ENCODE measurements at places on chromosomes 7 and 10.

DNA sequence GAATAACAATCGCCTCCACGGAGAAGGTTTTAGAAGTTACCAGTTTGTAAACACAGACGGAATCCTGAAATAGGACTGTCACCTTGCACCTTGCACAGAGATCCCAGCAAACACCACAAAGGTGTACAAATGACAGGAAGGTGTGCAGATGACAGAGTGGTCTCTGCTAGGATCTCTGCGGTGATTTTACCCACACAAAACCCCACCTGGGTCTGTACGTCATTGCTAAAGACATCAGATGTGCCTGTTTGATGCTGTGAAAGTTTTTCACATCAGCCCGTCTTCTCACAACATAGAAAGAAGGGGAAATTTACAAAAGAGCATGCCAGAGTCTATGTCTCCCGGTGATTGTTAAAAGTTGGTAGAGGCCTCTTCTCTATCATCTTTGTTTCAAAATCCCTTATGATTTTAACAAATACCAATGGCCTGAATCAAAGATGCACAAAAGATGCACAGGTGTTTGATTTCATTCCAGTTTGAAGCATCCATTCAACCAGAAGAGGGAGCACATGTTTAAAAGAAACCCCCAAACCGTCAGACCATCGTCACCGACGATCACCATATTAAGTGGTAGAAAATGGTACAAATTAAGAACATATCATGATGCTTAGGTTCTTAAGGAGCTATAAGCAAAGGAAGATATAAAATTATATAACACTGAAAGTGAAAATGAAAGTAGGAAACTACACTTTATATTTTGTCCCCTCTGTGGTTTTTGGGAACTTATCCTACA, 576.5 kb downstream of the PTPRN2 start:
- no peak for DNase-seq

- DNase-seq, result no peak
Observed at GRCh38 chr7:151592330-151592729, 72.6 kb upstream of the RHEB start.

GRCh38 chr10:30894221-30894620, 137.4 kb downstream of the ZNF438 start:
- DNase-seq, result no peak

GRCh38 chr7:150951521-150951920, 26.6 kb downstream of the KCNH2 start:
- DNase-seq, result no peak

GRCh38 chr10:30092151-30092790, 32.9 kb upstream of the JCAD start:
- no peak for DNase-seq

- DNase-seq, result peak; percentile 63
Observed at GRCh38 chr10:104122225-104123107, 495 bp downstream of the SFR1 start.

- DNase-seq, result no peak
Observed at GRCh38 chr10:25072786-25073185, 56.4 kb downstream of the THNSL1 start.

- peak; percentile 74 for DNase-seq
Observed at GRCh38 chr7:134140889-134141867, 14.0 kb downstream of the LRGUK start.

- DNase-seq, result no peak
Observed at GRCh38 chr7:50310361-50310760, 5.8 kb downstream of the IKZF1 start.

DNA sequence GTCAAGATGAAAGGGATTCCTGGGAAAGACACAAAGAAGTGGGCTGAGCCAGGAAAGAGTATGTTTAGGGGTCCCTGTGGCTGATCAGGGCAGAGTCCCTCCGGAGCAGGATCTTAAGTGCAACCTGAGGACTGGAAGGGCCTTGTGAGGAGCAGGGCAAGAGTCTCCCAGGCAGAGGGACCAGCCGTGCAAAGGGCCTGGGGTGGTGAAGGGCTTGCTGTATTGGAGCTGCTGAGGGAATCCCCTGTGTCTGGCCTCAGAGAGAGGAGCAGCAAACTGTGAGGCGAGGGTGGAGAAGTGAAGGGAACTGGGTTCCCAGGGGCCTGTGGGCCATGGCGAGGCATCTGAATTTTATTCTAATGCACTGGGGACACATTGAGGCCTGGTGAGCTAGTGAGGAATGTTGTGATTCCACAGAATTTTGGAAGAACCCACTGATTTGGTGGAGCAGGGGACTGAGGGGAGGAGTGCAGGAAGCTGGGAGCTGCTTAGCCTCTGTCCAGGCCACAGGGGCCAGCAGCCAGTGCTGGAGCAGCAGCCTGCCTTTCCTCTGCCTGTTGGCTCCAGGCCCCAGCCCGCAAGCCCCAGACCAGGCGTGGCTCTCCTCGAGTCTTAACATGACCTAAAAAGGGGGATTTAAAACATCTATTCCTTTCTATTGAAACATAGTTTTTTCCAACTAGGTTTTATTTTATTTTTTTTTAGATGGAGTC, 138.4 kb upstream of the IGFBP3 start:
- DNase-seq, result peak; percentile 68

DNA sequence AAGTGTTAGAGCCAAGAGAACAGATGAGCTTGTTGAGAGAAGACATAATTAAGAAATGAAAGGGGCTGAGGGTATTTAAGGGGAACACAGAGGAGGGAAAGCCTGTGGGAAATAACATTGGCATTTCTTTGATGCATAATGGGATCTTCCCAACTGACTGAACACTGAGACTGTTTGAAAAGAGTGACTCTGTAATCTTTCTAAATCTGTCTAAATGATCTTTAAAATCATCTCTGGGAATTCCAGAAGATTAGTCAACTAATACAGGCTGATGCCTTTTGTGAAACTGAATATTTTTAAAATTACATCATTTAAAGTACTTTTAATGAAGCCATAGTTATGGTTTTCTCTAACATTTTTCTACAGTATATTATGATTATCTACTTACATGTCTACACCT, 17.4 kb upstream of the SLC35G1 start:
- no peak for DNase-seq

- no peak for DNase-seq
Observed at GRCh38 chr7:41817386-41817785, 114.5 kb upstream of the INHBA start.

GRCh38 chr7:13321316-13321715, 633.9 kb downstream of the ARL4A start:
- DNase-seq, result no peak

DNA sequence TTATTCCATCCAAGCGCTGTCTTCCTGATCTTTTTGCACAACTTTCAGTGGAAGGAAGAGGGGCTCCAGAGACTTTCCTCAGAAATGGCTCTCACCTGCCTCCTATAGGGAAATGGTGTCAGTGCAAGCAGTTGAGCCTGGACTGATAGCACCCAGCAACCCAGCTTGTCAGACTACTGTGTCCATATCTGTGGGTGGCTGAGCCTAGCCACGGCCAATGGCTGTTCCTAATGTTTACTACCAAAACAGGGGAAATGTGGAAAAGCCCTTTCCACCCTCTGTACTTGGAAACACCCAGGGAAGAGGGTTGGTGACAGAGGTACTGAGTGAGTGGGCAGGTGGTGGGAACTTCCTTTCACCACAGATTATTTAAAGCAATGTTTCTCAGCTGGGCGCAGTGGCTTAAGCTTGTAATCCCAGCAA, 4.3 kb upstream of the YKT6 start:
- DNase-seq, result no peak

DNA sequence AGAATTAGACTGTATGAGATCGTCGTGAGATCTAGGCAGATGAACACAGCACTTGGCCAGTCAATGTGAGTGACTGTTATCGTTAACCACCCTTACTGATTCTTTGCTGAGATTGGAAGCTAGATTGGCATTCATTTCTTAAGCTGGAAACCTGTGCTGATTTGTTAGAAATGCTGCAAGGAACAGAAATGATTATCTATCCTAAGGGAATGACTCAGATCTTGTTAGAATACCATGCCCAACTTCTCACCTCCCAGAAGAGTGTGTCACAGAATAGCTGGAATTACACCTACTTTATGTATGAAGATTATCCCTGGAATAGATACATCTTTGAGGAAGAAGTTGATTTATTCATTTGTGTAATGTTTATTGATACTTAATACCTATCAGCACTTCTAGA, 275.2 kb downstream of the AUTS2 start:
- DNase-seq, result no peak

DNA sequence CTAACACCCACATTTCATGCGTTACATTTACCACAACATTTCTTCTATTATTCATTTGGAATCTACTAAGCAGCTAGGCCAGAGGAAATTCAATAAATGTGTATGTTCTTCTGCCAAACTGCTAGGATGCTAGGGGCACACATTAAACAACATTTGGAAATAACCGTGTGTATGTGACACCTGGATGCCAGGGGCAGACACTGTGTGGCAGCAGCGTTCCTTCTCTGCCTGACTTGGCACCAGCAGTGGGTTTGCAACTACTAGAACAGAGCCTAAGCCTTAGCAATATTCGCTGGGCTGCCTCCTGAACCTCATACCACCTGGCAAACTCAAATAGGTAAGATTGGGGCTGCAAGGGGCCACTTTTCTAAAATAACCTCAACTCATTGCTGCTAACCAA, 182.1 kb downstream of the CHCHD3 start:
- DNase-seq, result no peak

GRCh38 chr7:149713061-149713730, 60.2 kb downstream of the ZNF467 start:
- DNase-seq, result no peak

DNA sequence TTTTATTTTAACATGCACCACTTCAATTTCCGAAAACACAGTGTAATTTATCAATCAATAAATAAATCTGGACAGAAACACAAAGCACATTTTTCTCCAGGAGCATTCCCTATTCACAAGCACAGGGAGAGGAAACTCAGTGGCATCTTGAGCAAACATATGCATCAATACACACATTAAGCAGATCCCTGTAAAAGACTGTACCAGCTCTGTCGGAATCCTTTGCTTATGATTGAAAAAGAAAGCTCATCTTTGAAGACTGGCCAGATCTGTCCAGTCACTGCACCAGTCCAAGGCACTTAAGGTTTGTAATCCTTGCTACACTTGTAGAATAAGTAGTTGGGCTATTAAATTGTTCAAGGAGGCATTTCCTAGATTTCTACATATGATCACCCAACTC, 343.9 kb downstream of the BMPER start:
- no peak for DNase-seq

DNA sequence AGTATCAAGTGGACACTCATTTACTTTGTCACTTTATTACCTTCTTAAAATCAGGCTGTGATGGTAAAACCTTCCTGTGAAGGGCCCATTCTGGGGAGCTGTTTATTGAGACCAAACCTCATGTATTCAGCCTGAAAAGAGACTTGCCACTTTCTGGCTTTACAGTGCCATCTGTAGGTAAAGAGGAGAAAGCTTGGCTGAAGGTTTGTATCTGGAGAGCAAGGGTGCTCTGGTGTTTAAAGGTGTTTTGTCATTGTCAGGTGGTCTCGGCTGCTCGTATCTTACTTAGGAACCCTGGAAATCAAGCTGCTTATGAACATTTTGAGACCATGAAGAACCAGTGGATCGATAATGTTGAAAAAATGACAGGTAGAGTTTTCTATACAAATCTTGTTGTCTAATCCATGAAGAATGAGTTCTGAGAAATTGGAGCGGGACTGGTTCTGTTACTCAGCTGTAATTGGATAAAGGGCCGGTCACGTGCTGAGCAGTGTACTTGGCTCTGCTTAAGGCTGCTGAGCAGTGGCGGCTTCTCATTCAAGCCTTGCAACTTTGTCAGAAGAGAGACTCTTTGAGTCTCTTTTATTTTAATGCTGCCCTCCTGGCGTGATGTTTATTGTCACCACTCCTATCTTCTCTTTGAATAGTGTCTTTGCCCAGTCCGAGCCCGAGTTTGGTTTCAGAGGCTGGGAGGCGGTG, 46.9 kb downstream of the AP3M1 start:
- no peak for DNase-seq
